Mesothelial cell of epicardium (in vitro differentiated cells): ENCODE measurements at places on chromosomes 12 and 14. TPM values are rescaled to one million over a fixed set of nuclear protein-coding genes. Genes with fewer than 3 reads are reported as not detected.

TTC7B gene
- 46.0 to 56.5 TPM (median 48.9 TPM) in 3 replicates for total RNA-seq

- no peak for DNase-seq
- H3K36me3 ChIP-seq, result no peaks in the 10 kb centered on the region
- H3K27ac ChIP-seq, result no peak overlapping the region
- H3K27me3 ChIP-seq, result no peaks in the 10 kb centered on the region
Measured at GRCh38 chr12:15688202-15688736, 100.9 kb downstream of the EPS8 start.

CCDC177 gene
- 0.24 to 0.34 TPM (median 0.34 TPM) in 3 replicates for total RNA-seq

- no peak overlapping the region for H3K27ac ChIP-seq
- H3K4me3 ChIP-seq, result no peak overlapping the region
- peaks cover 18% of the 10 kb centered on the region for H3K36me3 ChIP-seq
- H3K4me1 ChIP-seq, result peaks cover 7% of the 10 kb centered on the region
Measured at GRCh38 chr14:99995700-99996356, 69.4 kb upstream of the EVL start.

GRCh38 chr12:82970614-82971013 lies 283.9 kb downstream of the TMTC2 start:
- no peaks in the 10 kb centered on the region for H3K27me3 ChIP-seq
- peaks cover 14% of the 10 kb centered on the region for H3K36me3 ChIP-seq
- peaks cover 7% of the 10 kb centered on the region for H3K4me1 ChIP-seq
- no peak overlapping the region for H3K4me3 ChIP-seq
- DNase-seq, result no peak
- H3K27ac ChIP-seq, result peak overlapping the region; percentile 32
